ENCODE measurements at places on chromosomes 13 and 19. TPM values are rescaled to one million over a fixed set of nuclear protein-coding genes. Genes with fewer than 3 reads are reported as not detected.

DNA sequence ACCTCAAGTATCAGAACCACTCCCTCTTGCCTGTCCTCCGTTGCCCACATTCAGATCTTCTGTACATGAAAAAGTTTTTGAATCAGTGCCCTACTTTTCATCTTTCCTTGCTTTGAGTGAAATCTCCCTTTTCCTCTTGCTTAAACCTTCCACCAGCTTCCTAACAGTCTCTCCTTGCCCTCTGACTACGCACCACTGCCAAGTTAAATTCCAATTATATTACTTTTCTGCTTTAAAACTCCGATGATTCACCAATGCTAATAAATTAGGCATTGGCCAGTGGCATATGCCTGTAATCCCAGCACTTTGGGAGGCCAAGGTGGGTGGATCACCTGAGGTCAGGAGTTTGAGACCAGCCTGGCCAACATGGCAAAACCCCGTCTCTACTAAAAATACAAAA is 30.7 kb upstream of the RFXAP start:
- H3K36me3 ChIP-seq, result no peaks in the 10 kb centered on the region
- H3K4me3 ChIP-seq, result no peak overlapping the region
- DNase-seq, result no peak
- peaks cover 4% of the 10 kb centered on the region for H3K4me1 ChIP-seq
- no peaks in the 10 kb centered on the region for H3K27me3 ChIP-seq

DNA sequence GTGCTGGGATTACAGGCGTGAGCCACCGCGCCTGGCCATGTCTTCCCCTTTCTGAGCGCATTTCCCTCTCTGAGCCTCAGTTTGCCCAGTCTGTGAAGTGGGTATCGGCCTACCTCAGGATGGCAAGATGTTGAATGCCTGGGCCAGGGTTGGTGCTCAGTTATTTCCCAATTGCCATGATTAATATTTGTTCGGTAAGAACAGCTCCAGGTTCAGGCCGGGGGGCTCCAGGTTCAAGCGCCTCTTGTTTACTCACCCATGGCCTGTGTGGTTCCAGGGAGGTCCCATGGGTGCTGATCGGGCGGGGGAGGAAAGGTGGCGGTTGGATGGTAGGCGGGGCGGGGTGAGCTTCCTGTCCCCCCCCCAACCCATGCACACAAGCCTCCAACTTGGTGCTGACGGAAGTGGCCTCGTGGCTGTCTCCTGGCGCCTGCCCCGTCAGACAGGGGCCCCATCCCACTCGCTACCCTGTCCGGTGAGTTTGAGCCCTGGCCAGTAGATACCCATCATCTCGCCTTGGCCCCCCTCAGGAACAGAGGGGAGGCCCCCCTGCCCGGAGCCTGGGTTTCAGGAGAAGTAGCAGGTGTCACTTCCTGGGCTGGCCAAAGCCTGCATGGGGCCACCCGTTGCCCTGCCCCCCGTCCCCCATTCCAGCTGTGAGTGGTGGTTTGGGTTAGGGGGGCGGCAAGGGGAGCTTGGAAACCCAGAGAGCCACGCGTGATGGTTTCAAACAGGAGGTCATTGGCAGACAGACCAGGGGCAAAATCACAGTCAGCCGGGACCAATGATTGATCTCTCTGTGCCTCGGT is at the start of gene FCHO1:
Gene FCHO1 (plus strand): TSS at position 375 of the 809 bp plus-strand sequence. CDS start 3,688 bp downstream, outside the sequence.
- H3K27me3 ChIP-seq, result no peaks in the 10 kb centered on the region
- H3K27ac ChIP-seq, result no peak within 1 kb of the TSS
- no peaks in the 10 kb centered on the region for H3K36me3 ChIP-seq
- peaks cover 20% of the 10 kb centered on the region for H3K4me1 ChIP-seq
- no peak within 1 kb of the TSS for H3K4me3 ChIP-seq

- DNase-seq, result no peak
- H3K4me1 ChIP-seq, result no peaks in the 10 kb centered on the region
- H3K27ac ChIP-seq, result no peak overlapping the region
These were observed 150.9 kb downstream of the SPRY2 start for GRCh38 chr13:80189889-80190597.

Gene FCER2
- total RNA-seq, result not detected

Gene TINCR
- total RNA-seq, result 1.8 TPM

GRCh38 chr13:42420304-42420703 is 148.4 kb downstream of the AKAP11 start:
- H3K36me3 ChIP-seq, result no peaks in the 10 kb centered on the region
- no peak for DNase-seq
- no peak overlapping the region for H3K27ac ChIP-seq
- H3K4me3 ChIP-seq, result no peak overlapping the region
- no peaks in the 10 kb centered on the region for H3K27me3 ChIP-seq

Gene TIMM29
- 24.4 TPM for total RNA-seq

DNA sequence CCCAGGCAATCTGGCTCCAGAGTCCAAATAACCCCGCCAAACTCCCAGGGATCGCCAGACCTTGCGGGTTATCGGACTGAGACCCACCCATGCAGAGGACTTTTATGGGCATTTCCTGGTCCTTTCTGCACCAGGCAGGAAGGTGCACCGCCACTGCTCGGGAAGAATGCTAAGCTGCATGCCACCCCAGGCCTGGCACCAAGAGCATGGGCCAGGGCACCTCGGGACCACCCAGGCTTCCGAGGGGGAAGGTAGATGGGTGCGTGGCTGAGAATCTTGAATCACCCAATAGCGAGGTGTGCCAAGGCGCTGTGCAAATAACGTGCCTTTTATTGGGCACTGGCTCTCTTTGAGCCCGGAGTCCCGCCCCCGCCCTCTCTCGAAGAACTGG is 422 bp upstream of the ZNF575 start:
- no peak overlapping the region for H3K27ac ChIP-seq
- no peaks in the 10 kb centered on the region for H3K4me1 ChIP-seq
- DNase-seq, result no peak
- peaks cover 9% of the 10 kb centered on the region for H3K27me3 ChIP-seq
- H3K36me3 ChIP-seq, result no peaks in the 10 kb centered on the region
- H3K4me3 ChIP-seq, result peak overlapping the region; percentile 42

- H3K4me1 ChIP-seq, result no peaks in the 10 kb centered on the region
- H3K27ac ChIP-seq, result no peak overlapping the region
- no peak overlapping the region for H3K4me3 ChIP-seq
- H3K36me3 ChIP-seq, result no peaks in the 10 kb centered on the region
These were observed 11.4 kb downstream of the PTGER1 start for GRCh38 chr19:14463747-14464146.

- H3K4me3 ChIP-seq, result no peak overlapping the region
- peaks cover 10% of the 10 kb centered on the region for H3K4me1 ChIP-seq
- H3K27ac ChIP-seq, result no peak overlapping the region
- H3K36me3 ChIP-seq, result no peaks in the 10 kb centered on the region
These were observed 675.3 kb downstream of the DIAPH3 start for GRCh38 chr13:59488436-59488835.

DNA sequence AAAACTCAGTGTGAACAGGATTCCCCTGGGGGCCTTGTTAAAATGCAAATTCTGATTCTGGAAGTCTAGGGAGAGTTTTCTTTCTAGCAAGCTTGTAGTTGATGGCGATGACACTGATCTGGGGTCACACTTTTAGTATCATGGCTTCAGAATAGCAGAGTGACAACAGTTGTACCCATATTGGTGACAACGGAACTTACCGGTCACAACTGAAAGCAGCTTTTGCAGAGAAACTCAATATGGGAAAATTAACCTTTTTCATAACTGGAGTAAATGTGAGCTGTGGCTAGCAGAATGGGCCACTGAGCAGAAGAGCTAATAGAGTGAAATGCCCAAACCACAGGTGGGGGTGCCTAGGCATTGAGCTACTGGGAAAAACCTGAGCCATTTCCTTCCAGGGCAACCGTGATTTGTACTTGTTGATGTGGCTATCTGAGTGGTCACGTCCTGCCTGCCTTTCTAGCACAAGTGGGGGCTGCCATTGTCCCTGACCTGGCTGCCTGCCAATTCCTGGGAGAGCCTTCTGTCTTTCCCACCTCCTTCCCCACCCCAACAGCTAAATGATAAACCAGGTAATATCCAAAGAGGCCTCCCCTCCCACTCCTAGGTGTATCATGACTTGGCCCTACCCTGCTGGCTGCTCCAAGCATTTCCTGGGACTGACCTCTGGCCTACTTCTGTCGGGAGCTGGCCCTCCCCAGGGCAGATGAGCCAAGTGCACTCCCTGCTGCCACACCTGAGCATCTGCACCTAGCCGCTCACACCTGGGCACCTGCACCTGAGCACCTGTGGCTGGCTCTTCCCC is 1.7 kb upstream of the SLC10A2 start:
- no peak overlapping the region for H3K4me3 ChIP-seq
- no peaks in the 10 kb centered on the region for H3K36me3 ChIP-seq
- peaks cover 31% of the 10 kb centered on the region for H3K4me1 ChIP-seq
- no peak overlapping the region for H3K27ac ChIP-seq

Gene CFAP97D2
- not detected for total RNA-seq

- no peak for DNase-seq
- H3K27me3 ChIP-seq, result no peaks in the 10 kb centered on the region
- no peaks in the 10 kb centered on the region for H3K36me3 ChIP-seq
- no peaks in the 10 kb centered on the region for H3K4me1 ChIP-seq
- H3K27ac ChIP-seq, result no peak overlapping the region
- no peak overlapping the region for H3K4me3 ChIP-seq
These were observed 1.3 kb upstream of the C3 start for GRCh38 chr19:6721773-6722172.

GRCh38 chr19:33100894-33101644 is 20.1 kb downstream of the GPATCH1 start:
- no peak overlapping the region for H3K27ac ChIP-seq
- no peak overlapping the region for H3K4me3 ChIP-seq
- no peak for DNase-seq
- H3K36me3 ChIP-seq, result no peaks in the 10 kb centered on the region
- H3K27me3 ChIP-seq, result no peaks in the 10 kb centered on the region

Gene FLT1
- total RNA-seq, result 0.47 TPM

Gene FAM124A
- 22.6 TPM for total RNA-seq

DNA sequence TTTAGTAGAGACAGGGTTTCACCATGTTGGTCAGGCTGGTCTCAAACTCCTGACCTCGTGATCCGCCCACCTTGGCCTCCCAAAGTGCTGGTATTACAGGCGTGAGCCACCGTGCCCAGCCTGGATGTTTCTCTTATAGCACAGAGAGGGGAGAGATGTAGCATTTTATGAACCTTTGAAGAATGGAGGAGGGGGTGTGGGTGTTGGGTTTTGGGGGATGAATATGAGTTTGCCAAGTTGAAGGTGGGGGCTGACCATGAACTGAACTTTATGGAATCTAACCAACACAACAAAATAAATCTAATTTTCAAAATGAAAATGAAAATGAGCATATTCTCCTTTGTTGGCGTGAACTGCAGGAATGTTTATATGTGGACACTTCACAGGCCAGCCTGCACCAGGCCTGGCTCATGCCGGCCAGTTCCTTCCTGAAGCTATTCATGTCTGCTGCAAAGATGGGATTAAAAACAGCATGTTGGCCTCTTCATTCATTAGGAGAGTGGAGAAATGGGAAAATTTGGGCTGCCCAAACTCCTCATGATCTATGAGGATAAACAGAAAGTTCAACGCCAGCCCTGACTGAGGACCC is 39.5 kb upstream of the HOMER3 start:
- H3K27me3 ChIP-seq, result peaks cover 30% of the 10 kb centered on the region
- no peak overlapping the region for H3K27ac ChIP-seq
- peaks cover 9% of the 10 kb centered on the region for H3K4me1 ChIP-seq

Gene TEX101
- total RNA-seq, result not detected

DNA sequence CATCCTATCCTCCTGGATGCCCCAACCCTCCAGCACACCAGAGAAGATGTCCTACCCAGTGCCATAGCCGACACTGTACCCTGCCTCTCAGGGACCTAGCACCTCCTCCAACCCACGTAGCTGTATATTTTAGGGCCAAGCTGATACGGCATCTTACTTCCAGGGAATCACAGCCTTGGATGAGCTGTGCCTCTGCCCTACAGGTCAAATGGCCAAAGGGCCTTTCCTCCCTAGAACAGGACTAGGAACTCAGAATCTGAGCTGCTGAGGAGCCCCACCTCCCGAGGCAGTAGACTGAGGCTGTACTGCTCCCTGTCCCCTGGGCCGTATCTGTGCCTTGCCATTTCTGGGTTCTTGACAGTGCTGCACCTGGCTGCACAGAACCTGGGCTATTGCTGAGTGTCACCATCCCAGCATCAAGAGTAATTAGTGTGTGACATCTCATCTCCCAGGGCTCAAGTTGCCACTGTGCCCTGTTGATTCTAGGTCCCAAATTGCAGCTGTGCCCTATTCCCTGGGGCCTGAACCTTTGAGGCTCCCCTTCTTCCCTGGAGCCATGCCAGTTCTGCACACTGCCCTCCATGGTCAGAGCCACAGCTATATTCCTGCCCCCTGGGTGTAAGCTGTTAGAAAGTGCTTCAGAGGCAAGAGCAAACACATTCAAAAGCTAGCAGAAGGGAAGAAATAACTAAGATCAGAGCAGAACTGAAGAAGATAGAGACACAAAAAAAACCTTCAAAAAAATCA is 41.0 kb downstream of the VWA8 start:
- H3K4me3 ChIP-seq, result no peak overlapping the region
- H3K36me3 ChIP-seq, result no peaks in the 10 kb centered on the region
- H3K4me1 ChIP-seq, result no peaks in the 10 kb centered on the region

Gene SERPINE3
- total RNA-seq, result 0.47 TPM

Gene LHB
- total RNA-seq, result not detected

Gene SIGLEC8
- not detected for total RNA-seq

Measured in neural progenitor cell (in vitro differentiated cells).